Esophagus squamous epithelium (tissue), 5 donors: ENCODE measurements at places on chromosomes 6 and 20.

DNA sequence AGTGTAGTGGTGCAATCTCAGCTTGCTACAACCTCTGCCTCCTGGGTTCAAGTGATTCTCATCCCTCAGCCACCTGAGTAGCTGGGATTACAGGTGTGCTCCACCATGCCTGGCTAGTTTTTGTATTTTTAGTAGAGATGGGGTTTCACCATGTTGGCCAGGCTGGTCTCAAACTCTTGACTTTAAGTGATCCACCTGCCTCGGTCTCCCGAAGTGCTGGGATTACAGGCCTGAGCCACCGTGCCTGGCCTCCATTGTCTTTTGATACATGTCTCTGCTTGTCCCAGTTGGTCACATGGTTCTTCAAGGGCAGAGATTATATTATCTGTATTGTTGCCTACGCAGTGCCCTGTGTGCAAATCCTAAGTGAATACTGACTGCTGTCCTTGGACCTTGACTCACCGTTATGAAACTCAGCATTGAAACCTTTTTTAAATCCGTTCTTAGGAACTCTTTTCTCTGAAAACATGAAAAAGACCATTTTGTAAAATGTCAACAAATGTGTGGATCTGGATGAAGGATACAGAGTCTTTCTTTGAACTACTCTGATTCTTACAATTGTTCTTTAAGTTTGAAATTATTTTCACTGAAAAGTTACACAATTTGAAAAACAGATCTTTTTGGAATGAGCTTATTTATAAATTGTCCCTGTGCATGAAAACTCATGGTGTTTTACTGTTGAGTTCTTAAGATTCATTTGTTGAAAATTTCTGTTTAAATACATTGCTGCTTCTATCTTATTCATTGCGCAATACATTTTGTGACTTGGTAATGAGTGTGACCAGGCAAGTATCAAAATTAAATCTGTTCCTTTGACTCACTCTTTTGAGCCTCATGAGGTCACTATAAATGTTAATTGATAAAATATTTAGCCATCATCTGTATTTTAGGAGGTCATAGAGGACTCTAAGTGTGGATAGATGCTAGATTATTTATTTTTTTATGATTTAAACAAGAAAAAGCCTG lies 293.5 kb downstream of the UTRN start:
- no peak for DNase-seq

- DNase-seq = no peak
These were observed 22.4 kb downstream of the PCMT1 start for GRCh38 chr6:149771925-149772324.

DNA sequence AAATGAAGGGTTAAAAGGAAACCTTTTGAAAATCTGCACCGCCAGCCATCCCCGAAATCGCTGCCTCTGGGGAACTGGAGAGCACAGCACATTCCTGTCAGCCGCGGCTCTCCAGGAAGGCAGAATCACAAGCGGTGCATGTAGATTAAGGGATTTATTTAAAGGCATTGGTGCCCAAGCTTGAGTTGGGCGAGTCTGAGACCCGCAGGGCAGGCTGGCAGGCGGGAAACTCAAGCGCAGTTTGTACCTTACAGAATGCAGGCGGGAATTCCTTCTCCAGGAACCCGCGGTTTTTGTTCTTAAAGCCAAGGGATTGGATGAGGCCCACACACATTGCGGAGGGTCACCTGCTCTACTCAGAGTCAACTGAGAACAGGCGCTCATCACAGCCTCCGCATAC lies 10.8 kb downstream of the GPR31 start:
- DNase-seq = no peak

DNA sequence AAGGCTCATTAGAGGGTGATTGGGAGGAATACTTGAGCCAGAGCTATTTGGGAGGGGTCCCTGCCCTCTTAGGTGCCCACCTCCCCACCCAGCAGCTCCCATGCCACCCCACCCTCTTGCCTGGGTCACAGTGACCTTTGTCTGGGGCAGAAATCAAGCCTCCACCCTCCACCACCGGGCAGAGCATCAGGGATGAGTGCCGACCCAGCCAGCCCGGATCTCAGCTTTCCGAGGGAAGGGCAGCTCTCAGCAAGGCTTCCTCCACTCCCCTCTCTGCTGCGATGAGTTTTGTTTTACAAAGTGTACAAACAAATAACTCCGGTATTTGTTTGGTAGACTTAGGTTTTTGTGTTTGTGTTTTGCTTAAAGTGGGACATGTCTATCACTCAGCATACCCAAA lies 136.7 kb upstream of the CST7 start:
- no peak for DNase-seq

GRCh38 chr20:63151554-63152321 lies 64.2 kb downstream of the YTHDF1 start:
- DNase-seq = no peak

- no peak for DNase-seq
These were observed 143.8 kb downstream of the ERMARD start for GRCh38 chr6:169895000-169895759.

DNA sequence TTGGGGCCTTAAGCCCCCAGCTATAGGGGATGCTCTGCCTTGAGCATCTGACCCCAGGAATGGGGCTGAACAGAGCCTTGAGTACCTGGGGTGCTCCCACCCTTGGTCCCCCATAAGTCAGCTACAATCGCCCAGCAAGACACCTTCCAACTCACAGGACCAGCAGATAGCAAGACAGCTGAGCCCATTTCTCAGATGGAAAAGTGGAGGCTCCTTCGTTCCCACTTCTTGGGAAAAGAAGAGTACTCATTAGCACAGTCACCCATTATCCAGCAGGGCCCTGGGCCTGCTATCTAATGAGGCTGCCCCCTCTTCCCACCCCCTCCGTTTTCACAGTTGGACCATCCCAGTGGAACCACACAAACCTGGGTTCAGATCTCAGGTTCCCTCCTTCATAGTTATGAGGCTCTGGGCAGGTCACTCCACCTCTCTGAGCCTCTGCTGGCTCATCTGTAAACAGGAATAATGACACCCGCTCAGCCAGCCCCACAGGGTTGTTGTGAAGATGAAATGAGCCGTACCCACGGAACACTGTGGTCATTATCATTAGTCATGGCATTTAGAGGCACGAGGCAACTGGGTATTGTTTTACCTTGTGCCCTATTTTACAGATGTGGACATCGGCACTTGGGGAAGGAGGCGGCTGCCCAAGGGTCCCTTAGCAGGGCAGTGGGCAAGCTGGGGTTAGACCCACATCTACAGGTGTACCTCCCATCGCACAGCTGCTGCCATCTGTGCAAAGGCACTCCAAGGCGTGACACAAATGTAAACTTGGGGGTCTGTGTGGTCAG lies 4.5 kb downstream of the LPIN3 start:
- DNase-seq = no peak

GRCh38 chr20:58941471-58941870 lies 39.6 kb upstream of the NELFCD start:
- DNase-seq = no peak

- DNase-seq = no peak
These were observed 27.3 kb downstream of the RIN2 start for GRCh38 chr20:19785173-19785982.

- DNase-seq = no peak
These were observed 1.7 kb upstream of the KIF25 start for GRCh38 chr6:167995731-167996151.

- DNase-seq = no peak
These were observed 203.0 kb downstream of the KCNQ5 start for GRCh38 chr6:72824833-72825232.

GRCh38 chr20:35304956-35305355 lies 12.7 kb upstream of the FAM83C start:
- DNase-seq = no peak

DNA sequence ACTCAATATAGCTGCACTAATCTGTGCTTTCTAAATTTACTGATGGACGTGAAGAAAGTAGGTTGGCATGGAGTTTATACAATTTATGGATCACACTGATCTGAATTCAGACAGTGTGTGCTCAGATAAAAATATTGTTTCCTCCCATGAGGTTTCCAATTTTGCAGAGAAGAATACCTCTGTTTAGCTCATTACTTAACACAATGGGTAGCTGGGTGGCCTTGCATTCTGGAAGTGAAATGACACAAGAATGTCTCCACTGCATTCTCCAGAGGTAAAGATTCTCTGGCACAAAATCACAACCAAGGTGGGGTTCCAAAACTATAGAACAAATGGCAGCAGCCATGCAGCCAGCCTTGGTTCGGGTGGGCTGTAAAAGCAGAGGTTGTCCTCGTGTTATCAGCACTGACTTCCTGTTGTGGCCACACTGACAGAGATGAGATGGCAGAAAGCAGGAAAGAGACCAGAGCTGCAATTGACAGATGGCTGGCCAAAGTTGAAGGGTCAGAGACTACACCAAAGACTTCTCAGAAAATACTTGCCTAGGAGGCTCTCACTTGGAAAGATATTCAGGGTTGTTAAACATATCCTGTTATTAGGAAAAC lies 50.2 kb downstream of the HDAC2 start:
- DNase-seq = no peak

GRCh38 chr20:745683-746301 lies 22.5 kb downstream of the SLC52A3 start:
- DNase-seq = no peak

DNA sequence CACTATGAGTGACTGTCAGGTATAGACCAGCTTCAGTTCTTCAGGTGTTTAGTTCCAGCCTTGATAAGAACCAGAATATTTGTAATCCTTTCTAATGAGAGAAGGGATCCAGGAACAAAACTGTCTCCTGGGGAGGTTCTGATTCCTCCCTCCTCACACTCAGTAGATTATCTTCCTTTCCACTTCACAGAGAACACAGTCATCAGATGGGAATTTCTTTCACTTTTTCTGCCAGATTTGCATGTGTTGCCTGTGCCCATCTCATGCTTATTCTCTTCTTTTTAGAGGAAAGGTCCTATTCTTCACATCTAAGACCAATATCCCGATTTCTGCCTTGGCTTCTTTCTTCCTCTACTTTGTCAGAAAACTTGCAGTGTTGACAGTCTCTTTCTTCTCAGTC lies 50.8 kb downstream of the CD109 start:
- DNase-seq = no peak

- DNase-seq = no peak
These were observed 10.1 kb upstream of the RTF2 start for GRCh38 chr20:56458206-56458821.

DNA sequence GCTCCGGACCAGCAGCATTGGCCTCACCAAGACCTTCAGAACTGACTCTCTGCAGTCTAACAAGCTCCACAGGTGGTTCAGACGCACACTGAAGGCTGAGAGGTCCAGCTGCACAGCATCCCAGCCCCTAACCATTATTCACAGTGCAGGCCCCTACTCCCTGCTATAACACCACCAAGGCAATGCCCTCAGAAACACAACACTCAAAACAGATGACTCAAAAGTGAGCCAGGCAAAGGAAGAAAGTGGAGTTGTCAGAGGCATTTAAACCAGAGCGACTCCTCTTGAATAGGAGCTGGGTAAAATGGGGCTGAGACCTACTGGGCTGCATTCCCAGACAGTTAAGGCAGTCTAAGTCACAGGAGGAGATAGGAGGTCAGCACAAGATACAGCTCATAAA lies 20.5 kb upstream of the MC3R start:
- DNase-seq = no peak

DNA sequence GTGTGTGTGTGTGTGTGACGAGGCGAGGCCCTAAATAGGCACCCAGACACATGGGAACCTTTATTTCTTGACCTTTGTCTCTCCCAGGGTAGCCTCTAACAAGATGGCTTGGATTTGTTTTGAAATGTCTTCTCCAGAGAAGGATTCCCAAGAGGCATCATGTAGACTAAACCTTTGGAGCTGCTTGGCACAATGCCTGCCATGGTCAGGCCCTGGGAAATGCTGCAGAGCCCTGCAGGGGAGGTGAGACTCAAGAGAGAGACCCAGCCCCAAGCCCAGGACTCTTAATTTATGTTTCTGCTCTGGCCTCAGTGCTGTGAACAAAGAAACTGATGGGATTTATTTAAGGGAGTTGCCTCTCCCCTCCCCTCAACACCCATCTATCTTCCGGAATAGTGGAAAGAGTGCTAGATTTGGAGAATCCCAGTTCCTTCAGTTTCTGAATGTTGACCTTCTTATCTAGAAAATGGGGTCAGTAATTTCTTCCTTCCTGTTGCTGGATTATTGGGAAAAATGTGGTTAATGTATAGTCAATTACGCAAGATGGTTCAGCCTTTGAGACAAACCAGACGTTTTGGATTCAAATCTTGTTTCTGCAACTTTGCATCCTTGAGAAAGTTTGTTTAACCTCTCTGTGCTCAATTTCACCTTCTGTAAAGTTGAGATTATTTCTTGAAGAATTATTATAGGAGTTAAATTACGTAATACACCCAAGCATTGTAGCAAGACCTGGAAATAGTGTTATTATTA lies 434.8 kb downstream of the MAFB start:
- no peak for DNase-seq

- DNase-seq = no peak
These were observed 26.8 kb downstream of the KCNB1 start for GRCh38 chr20:49455691-49456090.

GRCh38 chr20:3652221-3652620 lies 11.0 kb downstream of the GFRA4 start:
- DNase-seq = no peak

- DNase-seq = no peak
These were observed 119.4 kb downstream of the MAN1A1 start for GRCh38 chr6:119230160-119230559.

DNA sequence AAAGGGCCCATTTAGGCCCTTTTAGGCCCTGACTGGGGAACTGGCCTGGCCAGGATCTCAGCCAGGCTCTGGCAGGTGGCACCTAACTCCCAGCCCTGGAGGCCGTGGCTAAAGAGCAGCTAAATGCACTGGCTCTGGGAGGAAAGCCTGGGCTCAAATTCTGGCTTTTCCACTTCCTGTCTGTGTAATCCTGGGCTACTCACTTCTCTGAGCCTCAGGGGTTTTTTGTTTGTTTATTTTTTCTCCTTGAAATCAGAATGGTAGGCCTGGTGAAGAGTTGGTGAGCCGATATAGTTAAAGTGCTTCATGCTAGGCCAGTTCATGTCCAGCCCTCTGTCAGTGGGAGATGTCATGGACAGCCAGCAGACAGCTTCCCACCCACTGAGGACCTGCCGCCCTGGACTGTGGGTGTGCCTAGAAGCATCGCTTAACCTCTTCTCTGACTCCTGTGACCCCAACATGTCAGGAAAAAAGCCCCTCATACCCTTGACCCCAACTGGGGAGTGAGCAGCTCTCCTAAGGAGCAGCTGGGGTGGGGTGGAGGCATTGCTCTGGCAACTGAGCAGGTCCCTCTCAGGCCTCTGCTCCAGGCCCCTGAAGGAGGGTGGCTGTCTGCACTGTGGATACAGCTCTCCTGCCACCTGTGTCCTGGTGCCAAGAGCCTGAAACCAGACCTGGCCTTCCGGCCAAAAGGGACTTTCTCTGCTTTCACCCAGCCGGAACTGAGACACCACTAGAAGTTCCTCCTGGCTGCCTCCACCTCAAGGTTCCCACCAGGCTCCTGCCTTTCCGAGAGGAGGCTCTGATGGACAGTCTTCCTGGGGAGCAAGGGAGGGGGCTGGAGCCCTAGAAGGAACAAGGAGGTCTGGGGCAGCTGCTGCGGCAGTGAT lies 57.2 kb upstream of the MYL9 start:
- DNase-seq = no peak

GRCh38 chr6:35084511-35085203 lies 56.5 kb downstream of the TCP11 start:
- no peak for DNase-seq

GRCh38 chr6:105692613-105693215 lies 289.8 kb upstream of the PREP start:
- no peak for DNase-seq
